GOT3 (cell line): ENCODE measurements at places on chromosomes 4 and X.

DNA sequence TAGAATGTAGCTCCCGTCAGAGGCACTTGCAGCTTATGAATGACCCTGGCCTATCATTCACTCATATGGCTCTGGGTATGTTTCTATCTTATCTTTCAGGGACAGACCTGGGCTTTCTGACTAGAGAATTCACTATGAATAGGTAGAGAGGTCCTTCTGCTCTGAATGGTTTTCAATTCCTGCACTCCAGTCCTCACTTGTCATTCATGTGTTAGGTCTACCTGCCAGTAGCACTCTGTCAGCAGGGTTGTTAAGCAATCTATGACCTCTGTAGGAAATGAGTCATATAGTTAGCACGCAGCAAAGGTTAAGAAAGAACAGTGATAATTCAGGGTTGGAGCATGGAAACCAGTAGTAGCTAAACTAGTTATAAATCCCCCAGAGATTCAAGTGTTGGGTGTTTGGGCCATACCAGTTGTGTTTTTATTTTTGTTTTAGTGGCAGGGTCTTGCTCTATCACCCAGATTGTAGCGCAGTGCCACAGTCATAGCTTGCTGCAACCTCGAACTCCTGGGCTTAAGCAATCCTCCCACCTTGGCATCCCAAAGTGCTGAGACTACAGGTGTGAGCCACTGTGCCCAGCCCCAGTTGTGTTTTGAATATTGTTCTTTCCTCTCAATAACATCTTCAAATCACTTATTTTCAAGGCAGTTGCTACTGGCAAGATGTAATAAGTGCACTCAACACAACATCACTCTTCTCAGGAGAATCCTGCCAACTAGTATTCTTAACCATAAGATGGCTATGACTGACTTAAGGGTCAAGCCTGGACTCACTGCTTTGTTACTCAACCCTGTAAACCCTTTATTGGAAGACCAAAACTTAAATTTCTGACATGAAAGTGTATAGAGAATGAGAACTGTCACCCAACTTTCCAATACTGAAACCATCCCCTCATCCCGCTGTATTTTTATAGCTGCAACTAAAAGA is 25.1 kb downstream of the ARL13A start:
- DNase-seq = no peak

GRCh38 chr4:101288365-101289145 is 58.8 kb downstream of the PPP3CA start:
- no peak for DNase-seq

GRCh38 chrX:136182414-136182813 is 35.1 kb downstream of the FHL1 start:
- DNase-seq = no peak

DNA sequence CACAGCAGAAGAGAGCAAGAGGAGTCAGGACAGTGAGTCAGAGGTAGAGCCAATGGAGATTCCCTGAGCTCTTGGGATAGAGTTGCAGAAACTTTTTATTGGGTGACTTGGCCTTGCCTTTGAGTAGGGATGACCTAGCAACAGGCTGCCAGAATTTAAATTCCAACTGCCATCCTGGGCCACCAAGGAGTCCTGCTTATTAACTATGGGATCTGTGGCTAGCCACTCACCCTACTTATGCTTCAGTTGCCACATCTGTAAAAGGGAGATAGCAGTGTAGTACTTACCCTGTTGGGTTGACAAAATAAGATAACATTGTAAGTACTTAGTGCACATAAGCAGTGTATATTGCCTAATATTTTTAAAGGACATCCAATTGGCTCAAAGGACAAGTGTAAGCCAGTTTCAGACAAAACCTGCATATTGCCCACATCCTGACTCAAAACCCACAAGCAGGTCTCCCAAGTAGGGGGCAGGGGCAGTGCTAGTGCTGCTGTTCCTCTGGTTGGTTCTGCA is 43.5 kb upstream of the TMEM164 start:
- DNase-seq = no peak

GRCh38 chrX:124209792-124210576 is 122.5 kb upstream of the TEX13D start:
- DNase-seq = no peak

DNA sequence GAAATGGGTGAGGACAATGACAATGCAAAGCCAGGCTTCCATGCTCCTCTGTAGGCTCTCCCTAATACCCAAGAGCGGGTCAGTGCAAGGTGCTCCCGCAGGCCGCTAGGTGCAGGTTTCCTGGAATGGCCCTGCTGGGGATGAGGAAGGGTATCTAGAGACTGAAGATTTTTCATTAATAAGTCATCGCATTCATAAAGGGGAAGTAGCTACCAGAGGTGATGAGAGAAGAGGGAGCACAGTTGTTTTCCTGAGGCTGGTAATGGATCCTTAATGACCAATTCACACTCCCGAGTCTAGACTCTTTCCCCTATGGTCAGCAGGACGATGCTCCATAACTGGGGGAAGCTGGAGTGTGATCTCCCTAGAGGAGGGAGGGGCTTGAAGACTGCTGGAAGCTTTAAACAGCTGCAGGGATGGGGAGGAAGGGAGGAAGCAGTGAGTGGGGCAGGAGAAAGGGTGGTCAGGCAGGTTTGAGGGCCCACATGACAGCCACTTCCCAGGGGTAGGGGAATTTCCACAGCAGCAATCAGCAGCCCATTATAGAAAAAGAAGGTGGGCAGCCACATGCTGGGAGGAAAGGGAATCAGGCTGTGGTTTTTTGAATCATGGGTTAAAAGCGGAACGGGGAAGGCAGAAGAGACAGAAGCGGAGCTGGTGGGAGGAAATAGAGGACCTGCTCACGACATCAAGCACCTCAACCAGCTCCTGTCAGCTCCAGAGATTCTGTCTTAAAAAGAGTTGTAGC is 10.2 kb upstream of the ATP6AP2 start:
- no peak for DNase-seq

- DNase-seq = no peak
Measured at GRCh38 chrX:19613645-19614323, 98.5 kb upstream of the MAP3K15 start.
